ENCODE measurements at places on chromosomes 4 and X.

DNA sequence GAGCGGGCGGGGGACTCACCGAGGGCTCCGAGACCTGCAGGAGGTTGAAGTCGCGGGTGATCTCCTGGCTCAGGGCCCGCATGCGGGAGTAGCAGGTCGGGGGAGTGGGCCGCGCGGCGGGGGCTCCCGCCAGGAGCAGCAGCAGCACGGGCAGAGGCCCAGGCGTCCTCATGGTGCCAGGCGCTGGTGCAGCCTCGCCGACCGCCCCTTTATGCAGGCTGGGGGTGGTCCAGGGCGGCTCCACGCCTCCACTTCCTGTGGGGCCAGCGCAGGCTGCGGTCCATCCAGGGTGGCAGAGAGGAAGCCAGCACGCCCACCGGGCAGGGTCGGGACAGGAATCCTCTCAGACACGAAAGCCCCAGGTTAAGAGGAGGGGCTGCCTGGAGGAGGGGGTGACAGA lies at the start of gene CYTL1:
Gene CYTL1, minus strand, starts transcription at position 185 of the 400 bp plus-strand sequence. Its CDS starts 13 bp downstream, at position 172.
- DNase-seq, result peak; percentile 55

DNA sequence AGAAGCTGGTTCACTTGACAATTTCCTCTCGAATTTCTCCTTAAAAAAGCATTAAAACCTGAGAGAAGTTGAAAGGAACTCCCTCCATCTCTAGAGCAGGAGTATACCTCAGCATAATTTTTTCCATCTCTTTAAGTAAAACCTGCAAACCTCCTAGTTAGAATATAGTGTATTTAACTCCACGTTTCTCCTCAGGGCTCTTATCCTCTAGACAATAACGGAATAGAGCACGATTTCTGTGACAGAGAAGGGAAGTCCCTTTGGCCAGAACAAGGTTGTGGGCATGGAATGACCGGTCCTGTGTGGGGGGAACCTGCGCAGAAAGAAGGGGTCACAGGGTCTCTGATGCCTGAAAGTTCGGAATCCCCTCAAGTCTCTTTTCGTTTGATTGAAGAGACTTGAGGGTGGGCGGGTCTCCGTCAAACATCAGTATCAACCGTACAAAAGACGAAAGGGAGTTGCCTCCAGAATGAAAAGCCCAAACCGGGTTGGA lies 697 bp downstream of the ZNF280C start:
- no peak for DNase-seq

GRCh38 chr4:99202536-99202935 lies 16.5 kb downstream of the ADH6 start:
- DNase-seq, result no peak

DNA sequence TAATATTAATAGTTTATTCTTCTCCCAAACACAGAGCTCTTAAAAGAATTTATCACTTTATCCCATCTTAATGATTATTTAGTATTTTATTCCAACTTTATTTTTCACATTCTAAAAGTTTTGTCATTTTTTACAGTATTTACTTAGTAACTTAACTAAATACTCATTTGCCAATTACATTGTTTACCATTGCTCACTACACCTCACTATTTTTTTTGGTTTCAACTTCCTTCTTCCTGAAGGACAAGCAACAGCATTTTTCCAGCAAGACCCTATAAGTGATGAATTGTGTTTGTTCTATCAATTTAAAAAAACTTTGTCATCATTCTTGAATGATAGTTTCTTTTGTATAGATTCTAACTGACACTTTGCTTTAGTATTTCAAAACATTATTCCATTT lies 19.4 kb upstream of the SRD5A3 start:
- DNase-seq, result no peak

DNA sequence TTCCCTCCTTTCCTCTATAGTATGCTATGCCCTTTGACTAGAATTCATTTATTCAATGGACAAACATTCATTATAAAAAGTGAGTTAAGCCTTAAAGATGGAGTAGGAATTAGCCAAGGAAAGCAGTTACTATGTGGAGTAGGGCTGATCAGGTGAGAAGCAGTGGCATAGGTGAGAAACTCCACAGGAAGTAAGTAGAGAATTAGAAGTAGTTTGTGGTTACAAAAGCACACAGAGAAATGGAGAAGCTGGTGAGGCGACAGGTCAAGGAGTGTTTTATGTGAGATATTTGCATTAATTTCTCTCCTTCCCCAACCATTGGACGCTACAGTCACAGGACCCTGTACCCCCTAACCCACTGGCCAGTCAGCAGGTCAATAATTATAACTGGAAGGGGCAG lies 30.6 kb downstream of the SETD7 start:
- no peak for DNase-seq

DNA sequence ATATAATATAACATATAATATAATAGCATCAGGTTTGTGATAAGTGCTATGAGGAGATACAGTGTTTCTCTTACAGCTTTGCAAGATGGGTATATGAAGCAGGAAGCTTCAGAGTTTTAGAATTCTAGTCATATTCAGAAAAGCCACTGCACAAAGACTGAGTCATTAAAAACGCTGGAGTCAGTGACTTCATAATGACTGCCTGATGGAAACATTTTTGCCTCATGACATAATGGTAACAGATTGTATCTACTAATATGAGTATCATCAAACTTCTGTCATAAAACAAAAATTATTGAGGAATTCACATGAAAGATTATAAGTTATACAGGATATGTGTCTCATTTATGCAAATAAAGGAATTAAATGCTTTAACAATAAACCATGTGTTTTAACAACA lies 46.8 kb downstream of the EPHA5 start:
- no peak for DNase-seq

- DNase-seq, result peak; percentile 35
These were observed 159.1 kb upstream of the TTC29 start for GRCh38 chr4:147104768-147105167.

GRCh38 chr4:26220696-26221095 lies 100.1 kb upstream of the RBPJ start:
- DNase-seq, result peak; percentile 57

- DNase-seq, result no peak
These were observed 77.3 kb upstream of the IGSF1 start for GRCh38 chrX:131366407-131366806.

DNA sequence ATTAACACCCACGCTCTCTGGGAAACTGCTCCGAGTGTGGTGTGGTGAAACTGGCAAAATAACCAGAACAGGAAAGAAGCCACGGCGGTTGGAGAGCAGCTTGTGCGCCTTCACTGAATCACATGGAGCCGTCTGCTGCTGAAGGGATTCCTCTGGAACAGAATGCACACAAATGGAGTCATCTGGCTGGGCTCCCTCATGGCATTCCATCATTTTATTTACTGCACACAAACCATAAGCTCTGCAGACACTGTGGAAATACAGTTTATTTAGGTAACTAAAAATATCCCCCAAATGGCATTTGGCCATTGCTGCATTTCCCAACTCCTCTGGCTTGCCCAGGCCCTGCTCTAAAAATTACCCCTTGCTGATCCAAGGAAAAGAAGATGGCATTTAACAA lies 187.0 kb upstream of the S100G start:
- DNase-seq, result peak; percentile 57

- no peak for DNase-seq
These were observed 18.4 kb downstream of the IL21 start for GRCh38 chr4:122602277-122603142.

DNA sequence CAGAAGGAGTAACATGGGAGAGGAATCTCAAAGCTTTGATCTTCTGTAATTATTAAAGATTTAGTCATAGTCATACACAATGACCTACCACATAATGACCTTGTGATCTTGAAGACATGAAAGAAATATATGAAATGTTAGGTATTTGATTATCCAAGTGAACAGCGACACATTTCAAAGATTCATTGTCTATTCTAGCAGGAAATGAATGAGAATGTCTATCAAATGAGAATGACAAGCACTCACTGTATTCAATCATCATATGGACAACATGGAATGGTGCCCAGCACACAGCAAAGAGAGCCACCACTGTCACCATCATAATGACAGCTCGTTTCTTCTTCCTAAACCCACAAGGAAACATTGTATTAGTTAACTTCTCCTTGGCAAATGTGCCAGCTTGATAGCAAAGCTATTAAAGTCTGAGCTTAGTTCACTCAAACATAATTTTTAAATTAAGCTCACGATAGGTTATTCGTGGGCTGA lies 50.6 kb downstream of the QRFPR start:
- DNase-seq, result no peak

DNA sequence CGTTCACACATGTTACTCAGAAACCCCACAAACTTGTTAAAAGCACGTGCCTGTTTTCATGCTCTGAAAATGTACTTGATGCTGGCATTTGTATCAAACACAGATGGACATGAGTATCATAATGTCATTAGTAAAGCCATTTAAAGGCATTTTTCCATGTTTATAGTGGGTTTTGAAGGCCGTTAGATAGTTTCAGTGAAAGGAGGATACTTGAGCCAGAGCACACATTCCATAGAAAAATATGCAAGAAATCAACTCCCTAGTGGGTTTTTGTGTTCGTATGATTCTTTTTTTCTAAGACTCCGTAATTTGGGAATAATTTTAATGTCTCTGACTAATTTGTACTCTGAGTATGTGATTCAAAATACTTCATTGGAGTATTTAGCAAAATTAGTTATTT lies 216.2 kb upstream of the BMP3 start:
- no peak for DNase-seq

DNA sequence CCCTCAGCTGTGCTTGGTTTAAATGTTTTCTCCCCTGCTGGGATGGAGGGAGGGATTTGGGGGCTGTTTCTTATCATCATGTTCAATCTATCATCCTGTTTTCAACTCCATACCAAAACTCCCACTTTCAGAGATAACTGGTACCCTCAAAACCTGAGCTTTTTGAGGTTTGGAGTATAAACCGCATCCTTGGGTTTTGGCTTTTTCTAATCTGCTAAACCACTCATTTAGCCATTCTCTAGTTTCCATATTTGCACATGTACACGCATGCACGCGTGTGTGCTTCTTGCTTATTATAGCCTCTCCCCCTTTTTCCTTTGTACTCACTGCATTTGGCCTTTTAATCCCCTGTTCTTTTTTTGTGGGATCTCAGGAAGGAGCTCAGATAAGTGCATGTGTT lies 116.7 kb upstream of the TEX13D start:
- no peak for DNase-seq

- DNase-seq, result no peak
These were observed 21.6 kb downstream of the TSPAN6 start for GRCh38 chrX:100615005-100615404.

DNA sequence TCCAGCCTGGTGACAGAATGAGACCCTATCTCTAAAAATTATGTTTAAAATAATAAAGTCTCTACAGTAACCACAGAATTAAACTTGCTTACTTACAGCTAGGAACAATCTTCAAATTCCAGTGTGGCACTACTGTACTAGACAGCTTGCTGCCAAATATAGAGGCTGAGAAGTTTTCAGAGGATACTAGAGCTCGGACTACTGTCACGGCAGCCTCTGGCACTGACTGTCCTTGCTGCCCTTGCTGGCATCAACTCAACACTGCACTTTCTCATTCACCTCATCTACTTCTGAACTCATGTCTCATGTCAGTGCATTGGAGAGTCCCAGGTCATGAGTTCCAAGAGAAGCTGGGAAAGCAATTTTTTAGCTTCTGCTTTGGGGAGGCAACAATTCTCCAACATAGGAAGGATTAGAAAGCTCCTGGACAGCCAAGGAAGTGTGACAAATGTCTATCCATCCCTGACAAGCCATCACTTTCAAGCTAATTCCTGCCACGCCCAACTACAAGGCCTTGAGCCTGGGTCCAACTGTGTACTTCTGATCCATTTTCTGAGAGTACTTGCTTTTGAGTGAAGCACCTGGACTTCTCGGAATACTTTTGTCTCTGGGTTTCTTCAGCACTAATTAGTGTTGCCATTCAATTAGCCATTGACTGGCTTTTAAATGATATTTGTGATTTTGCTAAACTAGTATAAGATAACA lies 98.6 kb upstream of the NR3C2 start:
- no peak for DNase-seq

- no peak for DNase-seq
These were observed 7.0 kb upstream of the GATA1 start for GRCh38 chrX:48779399-48779798.

DNA sequence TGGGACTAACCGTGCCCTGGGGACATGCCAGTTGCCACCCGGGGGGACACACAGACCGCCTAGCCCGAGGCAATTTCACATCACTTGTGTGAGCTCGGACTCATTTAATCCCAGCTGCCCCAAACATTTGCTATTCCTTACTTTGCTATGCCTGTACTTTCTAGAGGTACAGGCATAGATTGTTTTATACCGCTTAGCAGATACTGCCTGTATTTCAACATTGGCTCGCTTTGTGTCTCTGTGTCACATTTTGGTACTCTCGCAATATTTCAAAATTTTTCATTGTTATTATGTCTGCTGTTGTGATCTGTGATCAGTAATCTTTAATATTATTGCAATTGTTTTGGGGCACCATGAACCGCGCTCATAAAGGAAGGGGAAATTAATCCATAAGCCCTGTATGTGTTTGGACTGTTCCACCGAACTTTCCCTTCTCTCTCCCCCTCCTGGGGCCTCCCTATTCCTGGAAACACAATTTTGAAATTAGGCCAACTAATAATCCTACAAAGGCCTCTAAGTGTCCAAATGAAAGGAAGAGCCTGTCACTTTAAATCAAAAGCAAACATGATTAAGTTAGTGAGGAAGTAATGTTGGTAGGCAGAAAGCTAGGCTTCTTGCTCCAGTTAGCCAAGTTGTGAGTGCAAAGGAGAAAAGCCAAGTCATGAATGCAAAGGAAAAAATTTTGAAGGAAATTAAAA lies 568 bp upstream of the CASP6 start:
- no peak for DNase-seq

DNA sequence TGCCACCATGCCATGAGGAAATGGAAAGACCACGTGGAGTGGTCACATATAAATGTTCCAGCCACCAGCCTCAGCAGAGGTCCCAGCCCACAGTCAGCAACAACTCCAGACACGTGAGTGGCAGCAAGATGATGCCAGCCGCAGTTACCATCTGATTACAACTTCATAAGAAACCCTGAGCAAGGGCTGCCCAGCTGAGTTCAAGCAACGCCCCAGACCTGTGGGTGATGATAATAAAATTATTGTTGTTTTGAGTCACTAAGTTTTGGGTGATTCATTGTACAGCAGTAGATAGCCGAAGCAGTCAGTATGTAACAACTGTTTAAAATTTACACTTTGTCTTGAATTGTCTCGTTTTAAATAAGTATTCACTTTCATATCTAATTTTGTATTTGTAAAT lies 5.8 kb upstream of the CCNG2 start:
- no peak for DNase-seq

All from right hindlimb (tissue), 1 donor.